Hematopoietic multipotent progenitor cell (in vitro differentiated cells): ENCODE measurements at places on chromosomes 16 and 17. TPM values are rescaled to one million over a fixed set of nuclear protein-coding genes. Genes with fewer than 3 reads are reported as not detected.
A peak's percentile ranks its signal among the peaks of the same experiment; 100 is the strongest.

- DNase-seq = no peak
These were observed 501.2 kb downstream of the SHISA9 start for GRCh38 chr16:13402601-13403000.

GRCh38 chr17:17784657-17785267, 52.0 kb downstream of the SREBF1 start:
- DNase-seq = no peak

GRCh38 chr17:69654981-69655855, 240.7 kb downstream of the MAP2K6 start:
- DNase-seq = no peak

DNA sequence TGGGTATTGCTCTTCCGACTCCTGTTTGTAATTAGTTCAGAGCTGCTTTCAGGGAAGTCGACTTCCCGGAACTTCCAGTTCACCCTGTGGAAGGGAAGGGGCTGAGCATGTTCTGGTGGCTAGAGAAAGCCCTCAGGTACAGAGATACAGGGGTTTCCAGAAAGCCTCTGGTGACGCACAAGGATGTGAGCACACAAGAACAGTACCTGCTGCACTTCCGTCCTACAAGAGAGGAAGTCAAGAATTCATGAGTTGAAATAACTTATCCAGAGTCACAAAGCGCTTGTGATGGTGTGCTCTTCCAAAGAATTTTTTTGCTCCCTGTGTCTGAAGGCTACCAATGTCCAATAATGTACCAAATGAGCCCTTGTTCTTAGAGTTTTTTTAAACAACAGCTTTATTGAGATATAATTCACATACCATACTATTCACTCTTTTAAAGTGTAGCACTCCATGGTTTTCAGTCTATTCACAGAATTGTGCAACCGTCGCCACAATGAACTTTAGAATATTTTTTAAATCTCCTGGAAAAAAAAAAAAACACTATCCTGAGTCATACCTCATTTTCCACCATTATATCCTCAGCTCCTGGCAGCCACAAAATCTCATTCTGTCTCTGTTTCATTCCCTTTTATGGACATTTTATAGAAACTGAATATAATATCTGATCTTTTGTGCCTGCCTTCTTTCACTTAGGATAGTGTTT, 327.6 kb downstream of the CDH13 start:
- no peak for DNase-seq

- DNase-seq = no peak
These were observed 290.7 kb upstream of the ASIC2 start for GRCh38 chr17:33583518-33584417.

- peak; percentile 42 for DNase-seq
These were observed 858 bp downstream of the MMD start for GRCh38 chr17:55420776-55421178.

GRCh38 chr16:84223456-84223855, 16.4 kb downstream of the KCNG4 start:
- no peak for DNase-seq

The MT1F gene
- total RNA-seq = 4.6 TPM

The PRRT2 gene
- 0.27 TPM for total RNA-seq
